Stimulated activated CD4-positive, alpha-beta T cell treated with anti-CD3 and anti-CD28 coated beads, Interleukin-1b, Interleukin-23, amount 100 ng/mL, for 1 hour (primary cell): ENCODE measurements at places on chromosomes 6 and 20.
A peak's percentile ranks its signal among the peaks of the same experiment; 100 is the strongest.

DNA sequence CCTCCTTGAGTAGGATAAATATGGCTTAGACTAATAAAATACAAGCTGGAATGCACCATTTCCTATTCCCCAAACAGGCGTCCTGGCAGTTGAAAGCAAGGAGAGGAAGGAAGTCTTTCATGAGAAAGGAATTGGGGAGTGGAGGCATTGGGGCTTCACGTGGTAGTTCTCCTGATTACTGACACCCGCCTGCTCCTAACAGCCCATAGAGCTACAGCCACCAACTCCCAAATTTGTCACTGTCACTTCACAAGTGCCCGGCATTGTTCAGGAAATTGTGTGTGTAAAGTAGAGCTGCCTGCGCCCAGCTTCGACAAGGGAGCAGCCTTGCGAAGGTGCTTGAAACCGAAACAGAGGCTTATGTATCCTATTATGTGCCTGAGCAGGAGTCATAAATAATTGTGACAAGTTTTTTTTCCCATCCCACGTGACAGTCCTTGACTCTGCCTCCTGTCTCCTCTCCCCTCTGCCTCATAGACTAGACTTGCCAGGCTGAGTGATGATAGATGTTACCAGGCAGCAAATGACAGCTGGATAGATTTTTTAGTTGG lies 301.7 kb upstream of the ZFP64 start:
- DNase-seq = no peak

- DNase-seq = no peak
Measured at GRCh38 chr6:36053878-36054277, 26.3 kb downstream of the MAPK14 start.

DNA sequence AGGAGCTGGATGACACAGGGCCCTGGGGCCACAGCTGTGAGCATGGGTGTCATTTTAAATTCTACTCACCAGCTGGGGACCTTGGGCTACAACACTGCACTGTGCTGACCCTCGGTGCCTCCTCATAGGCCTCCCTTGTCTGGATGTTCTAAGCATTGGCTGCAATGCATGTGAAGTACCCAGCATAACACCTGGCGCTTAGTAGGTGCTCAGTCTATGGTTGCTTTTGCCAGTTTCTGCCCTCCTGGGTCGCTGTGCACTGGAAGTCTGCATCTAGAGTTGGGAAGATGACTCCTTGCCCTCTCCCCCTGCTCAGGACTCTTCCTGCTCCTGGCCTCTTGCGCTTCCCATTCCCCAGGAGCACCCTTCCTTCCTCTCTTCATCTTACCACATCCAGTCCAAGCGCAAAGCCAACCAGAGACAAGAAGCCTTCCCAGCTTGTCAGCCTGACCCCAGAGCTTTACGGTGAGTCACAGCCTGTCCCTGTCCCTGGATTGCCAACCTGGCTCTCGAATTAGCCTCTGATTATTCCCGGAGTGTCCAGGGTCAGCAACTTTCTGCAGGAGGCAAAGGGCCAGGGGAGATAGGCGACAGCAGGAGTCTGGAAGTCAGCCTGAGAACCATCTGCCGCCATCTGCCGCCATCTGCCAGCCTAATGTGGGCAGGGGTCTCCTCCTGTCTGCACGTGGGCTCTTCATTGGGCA lies 8.8 kb downstream of the SLC13A3 start:
- DNase-seq = no peak

GRCh38 chr20:10595985-10596384 lies 77.8 kb downstream of the JAG1 start:
- DNase-seq = no peak

GRCh38 chr20:36861875-36862801 lies 13.8 kb upstream of the TLDC2 start:
- no peak for DNase-seq

DNA sequence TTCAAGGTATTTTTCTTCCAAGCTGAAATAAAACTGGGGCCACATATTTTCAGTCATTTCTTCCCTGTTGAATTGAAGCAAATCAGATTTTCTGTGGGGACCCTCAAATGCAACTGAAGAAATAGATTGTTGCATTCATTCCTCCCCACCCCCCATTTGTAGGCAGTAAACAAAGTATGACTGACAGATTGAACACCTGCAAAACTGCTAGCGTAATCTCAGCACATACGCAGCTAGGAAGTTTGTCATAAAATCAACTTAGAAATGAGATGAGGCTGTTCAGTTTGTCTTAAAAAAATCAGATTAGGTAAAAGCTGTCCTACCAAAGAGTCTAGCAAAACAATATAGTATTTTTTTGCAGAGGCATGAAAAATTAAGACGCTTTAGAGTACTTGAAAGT lies 8.9 kb downstream of the GZF1 start:
- DNase-seq = no peak

GRCh38 chr6:169997930-169998218 lies 246.5 kb downstream of the ERMARD start:
- DNase-seq = no peak

GRCh38 chr6:106870824-106871717 lies 103.5 kb downstream of the CD24 start:
- DNase-seq = no peak

GRCh38 chr20:7151676-7152470 lies 384.4 kb downstream of the BMP2 start:
- DNase-seq = no peak

DNA sequence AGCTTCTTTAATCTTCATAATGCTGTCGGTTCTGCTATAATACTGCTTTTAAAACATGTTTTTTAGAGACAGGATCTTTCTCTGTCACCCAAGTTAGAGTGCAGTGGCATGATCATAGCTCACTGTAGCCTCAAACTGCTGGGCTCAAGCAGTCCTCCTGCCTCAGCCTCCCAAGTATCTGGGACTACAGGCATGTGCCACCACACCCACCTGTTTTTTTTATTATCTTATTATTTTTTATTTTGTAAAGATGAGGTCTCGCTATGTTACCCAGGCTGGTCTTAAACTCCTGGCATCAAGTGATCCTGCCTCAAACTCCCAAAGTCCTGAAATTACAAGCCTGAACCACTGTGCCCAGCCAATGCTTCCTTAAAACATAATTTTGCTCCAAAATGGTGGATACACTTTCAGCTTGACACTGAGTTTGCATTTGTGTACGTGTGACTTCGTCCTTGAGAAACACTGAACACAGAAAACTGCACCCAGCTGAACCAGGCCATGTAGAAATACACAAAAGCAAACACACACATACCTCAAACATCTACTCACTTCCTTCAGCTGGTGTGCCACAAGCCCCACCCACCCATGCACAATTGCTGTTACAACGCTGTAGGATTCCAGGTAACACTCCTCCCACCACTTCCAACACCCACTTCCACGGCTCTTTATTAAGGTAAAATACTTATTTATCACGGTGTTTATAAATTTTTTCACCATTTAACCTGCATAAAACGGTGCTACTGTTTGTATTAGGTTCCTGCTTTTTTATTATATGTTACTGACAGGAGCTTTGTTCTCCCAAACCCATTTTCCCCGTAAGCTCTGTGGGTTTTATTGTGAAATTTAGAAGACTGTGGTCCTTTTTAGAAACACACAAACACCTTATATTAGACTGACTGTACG lies 109.1 kb downstream of the TSHZ2 start:
- peak; percentile 13 for DNase-seq

DNA sequence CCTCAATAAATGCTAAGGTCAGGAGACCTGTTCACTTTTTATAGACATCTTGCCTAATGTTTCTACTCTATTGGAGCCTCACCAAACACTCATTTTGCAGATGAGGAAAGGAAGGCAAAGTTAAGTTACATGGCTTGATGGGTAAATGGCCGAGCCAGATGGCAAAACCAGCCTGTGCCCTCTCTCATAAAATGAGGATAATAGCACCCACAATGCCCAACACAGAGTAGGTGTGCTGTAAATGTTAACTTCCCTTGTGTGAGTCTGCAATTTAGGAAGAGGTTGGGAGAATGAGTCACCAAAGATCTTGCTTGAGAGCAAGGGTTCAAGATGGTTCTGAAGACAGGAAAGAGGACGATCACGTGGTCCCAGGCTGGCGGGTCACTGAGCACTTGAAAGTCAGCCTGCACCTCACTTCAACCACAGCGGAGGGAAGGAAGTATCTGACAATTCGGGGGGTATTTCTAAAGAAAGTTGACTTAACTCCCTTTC lies 3.3 kb downstream of the KCNK5 start:
- DNase-seq = no peak

DNA sequence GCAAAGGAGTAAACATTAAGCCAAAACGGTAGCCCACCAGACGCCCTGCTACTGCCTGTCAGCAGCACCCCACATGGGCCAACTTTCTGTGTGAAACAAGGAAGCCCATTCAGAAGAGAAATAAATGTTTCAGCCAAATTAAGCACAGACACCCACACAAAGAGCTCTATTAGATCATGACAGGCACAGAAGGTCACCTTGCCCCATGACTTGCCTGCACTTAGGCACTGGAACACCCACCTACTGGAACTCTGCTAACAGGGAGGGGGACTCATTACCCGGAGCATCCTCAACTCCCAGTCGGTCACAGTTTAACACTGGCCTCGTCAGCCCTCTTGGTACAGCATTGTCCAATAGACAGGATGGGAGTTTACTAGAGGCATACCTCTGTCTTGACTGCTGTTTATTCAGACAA lies 31.8 kb downstream of the GFOD1 start:
- DNase-seq = no peak

GRCh38 chr6:6588064-6588923 lies at the start of gene LY86:
Gene LY86 (plus strand): TSS chr6:6588720. CDS start chr6:6588735, 15 bp downstream.
- DNase-seq = no peak

DNA sequence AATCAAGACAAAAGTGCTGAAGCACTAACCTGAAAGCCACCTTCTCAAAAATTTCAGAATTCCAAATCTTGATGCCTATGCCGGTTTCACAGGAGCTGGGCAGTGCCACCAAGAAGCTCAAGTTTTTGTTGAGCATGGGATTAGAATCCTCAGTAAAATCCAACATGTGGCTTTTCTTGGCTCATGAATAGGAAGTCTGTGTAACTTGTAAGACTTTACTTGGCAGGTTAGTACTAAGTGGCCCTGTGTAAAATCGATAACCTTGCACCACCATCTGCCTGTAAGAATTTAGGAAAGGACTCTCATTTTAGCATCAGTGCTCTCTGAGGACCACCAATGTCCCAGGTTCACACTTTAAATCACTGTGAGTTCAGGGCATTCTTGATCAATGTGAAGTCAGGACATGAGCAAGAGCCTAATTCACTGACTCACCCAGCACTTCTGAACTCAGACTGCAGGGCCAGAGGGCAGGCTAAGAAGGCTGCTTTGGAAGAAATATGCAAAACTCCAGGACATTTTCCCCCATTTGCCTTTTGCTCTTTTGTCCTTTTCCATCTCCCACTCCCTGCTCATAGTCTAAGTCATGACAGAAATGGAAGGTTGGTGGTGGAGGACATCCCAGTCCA lies 113.2 kb downstream of the EDN1 start:
- DNase-seq = no peak

DNA sequence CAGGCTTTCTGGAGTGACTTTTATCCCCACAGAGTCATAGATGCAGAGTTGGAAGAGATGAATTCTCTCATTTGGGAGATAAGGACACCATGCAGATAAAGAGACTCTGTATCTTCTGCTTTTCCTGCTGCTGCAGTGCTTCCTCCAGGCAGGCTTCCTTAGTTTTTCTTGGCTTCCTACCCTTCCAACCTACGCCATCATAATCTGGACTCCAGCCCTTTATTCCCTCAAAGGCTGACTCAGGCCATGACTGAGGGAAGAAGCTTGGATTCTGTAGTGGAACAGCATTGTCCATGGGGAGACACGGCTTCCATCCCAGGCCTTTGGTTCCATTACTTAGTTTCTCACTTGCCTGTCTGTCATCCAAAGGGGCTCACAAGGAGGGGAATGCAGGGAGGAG lies 6.5 kb upstream of the RNF24 start:
- DNase-seq = no peak

- DNase-seq = no peak
Measured at GRCh38 chr20:40265825-40266533, 423.1 kb downstream of the MAFB start.

DNA sequence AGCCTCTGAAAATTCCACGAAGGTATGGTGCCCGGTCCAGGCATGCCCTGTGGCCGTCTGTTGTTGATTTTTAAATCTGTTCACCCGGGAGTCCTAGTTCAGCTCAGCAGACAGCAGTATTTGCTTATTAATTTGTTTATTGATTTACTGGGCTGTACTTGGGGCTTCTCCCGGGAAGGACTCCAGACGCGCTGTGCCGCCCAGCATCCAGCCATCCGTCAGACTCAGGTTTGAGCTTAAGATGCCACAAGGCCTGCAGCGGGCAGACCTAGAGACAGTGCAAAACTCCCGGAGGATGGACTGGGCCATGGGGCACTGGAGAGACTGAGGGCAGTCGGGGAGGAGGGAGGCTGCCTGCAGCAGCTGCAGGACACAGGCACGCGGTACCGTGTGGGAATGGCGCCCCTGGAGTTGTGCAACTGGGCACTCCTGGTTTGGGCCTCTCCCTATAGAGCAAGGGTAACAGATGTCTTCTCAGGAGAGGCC lies 17.3 kb upstream of the CCDC167 start:
- no peak for DNase-seq

- no peak for DNase-seq
Measured at GRCh38 chr20:24212494-24212893, 223.9 kb upstream of the GGTLC1 start.

DNA sequence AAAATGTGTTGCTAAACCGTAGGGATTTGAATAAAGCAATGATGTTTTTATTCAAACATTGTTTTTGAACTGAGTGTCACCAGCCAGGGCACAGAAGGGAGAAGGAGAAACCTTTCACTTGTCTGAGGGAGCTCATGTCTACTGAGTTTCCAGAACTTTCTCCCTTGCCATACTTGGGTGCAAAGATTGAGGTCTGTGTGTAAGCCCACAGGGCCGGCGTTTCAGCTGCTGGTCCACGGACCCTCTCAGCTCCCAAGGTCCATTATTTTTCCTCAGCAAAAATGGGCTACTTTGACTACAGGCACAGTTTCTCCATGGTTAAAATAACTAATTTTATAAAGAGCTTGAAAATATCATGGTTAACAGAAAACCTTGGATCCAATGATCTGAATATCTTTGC lies 32.6 kb downstream of the PSMG4 start:
- DNase-seq = no peak

GRCh38 chr20:44943828-44944227 lies 16.4 kb downstream of the TOMM34 start:
- no peak for DNase-seq

DNA sequence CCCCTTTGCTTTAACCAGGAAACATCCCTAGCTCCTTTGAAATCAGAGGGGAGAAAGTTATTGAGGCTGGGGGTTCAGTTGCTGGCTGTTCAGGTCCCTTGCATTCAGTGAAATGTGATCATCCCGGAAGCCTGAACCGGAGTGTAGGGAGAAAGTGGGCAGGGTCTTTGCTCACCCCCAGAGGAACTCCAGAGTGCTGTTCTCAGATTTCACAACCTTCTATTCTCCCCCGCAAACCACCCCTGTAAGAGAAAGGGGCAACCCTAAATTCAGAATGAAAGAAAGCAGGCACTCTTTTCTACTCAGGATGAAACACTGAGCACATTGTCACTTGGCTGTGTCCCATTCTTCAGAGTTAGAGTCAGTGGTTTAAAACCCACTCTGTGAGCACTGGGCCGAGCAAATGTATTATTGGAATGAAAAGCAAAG lies 139.8 kb downstream of the KHDC1L start:
- no peak for DNase-seq

GRCh38 chr20:53922901-53923314 lies 147.5 kb downstream of the BCAS1 start:
- no peak for DNase-seq
